ENCODE measurements at places on chromosomes 2 and 18.

- DNase-seq = no peak
These were observed 141.7 kb downstream of the OTX1 start for GRCh38 chr2:63192169-63192888.

DNA sequence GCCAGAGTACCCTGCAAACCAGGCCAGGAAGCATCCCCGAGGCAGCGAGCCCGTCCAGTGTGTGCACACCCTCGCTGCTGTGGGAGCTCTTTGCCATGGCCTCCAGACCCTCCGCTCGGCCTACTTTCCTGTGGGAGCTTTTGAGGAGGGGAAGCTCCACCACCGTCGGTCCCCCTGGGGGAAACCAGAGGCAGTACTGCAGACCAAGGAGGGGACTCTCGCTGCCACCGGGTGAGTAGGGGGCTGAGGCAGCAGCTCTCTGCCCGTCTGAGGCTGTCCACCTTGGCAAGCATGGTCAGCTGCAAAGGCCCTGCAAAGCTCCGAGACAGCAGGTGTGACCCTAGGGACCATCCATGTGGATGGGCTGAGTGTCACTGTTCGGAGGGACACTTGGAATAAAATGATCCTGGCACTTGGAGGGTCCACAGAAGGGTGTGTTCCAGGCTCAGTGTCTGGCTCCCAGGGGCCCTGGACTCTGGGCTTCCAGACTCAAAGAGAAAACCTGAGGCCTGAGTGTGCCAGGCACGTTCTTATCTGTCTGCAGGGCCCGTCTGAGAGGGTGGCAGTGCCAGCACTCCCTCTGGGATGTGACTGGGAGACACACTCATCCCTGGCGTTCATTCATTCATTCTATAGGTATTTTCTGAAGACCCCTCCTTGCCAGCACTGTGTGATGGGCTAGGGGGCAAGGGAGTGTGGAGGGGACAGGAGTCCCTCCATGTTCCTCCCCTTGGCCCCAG, 282.8 kb upstream of the HS6ST1 start:
- DNase-seq = no peak

GRCh38 chr2:112887964-112888749, 22.8 kb upstream of the IL37 start:
- no peak for DNase-seq

GRCh38 chr2:95346738-95347671, 49.9 kb downstream of the KCNIP3 start:
- DNase-seq = no peak

- no peak for DNase-seq
These were observed 13.9 kb upstream of the MAT2A start for GRCh38 chr2:85525029-85525428.

- DNase-seq = no peak
These were observed 213.8 kb downstream of the AFF3 start for GRCh38 chr2:99928470-99929053.

- DNase-seq = no peak
These were observed 22.3 kb downstream of the ATP8B1 start for GRCh38 chr18:57780706-57781347.

DNA sequence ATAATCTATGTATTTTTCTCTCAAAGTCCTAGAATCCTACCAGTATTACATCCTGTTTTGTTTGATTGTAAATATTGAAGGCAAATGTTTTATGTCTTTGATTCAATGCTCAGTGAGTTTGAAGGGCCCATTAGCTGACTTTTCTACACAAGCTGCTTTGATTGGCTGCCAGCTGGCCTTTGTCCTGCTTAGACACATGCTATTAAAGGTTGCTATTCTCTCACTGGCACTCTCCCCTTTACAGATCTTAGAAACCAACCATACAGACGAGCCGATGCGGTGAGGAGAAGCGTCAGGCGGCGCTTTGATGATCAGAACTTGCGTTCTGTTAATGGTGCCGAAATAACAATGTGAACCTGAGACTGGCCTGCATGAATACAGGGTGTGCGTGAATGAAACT, 69.7 kb downstream of the PRPF40A start:
- peak; percentile 67 for DNase-seq

DNA sequence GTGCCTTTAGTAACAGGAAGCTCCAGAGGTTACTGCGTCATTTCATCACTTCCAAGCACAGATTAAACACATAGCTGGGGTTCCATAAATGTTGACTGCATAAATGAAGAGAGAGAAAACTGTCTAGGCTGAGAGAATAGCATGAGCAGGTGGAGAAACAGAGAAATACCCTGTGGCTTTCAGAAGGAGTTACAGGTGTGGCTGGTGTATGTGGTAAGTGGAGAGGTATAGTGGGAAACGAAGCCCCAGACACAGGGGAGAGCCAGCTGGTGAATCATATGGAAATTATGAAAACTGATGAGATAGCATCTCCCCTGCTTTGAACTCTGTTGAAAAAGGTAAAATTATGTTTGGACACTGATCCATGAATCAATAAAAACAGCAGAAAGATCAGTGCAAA, 807.4 kb upstream of the POU3F3 start:
- DNase-seq = no peak

GRCh38 chr2:233793465-233794127, 15.5 kb downstream of the MROH2A start:
- DNase-seq = no peak

- DNase-seq = no peak
These were observed 10.1 kb upstream of the SULT1C4 start for GRCh38 chr2:108367561-108368175.

DNA sequence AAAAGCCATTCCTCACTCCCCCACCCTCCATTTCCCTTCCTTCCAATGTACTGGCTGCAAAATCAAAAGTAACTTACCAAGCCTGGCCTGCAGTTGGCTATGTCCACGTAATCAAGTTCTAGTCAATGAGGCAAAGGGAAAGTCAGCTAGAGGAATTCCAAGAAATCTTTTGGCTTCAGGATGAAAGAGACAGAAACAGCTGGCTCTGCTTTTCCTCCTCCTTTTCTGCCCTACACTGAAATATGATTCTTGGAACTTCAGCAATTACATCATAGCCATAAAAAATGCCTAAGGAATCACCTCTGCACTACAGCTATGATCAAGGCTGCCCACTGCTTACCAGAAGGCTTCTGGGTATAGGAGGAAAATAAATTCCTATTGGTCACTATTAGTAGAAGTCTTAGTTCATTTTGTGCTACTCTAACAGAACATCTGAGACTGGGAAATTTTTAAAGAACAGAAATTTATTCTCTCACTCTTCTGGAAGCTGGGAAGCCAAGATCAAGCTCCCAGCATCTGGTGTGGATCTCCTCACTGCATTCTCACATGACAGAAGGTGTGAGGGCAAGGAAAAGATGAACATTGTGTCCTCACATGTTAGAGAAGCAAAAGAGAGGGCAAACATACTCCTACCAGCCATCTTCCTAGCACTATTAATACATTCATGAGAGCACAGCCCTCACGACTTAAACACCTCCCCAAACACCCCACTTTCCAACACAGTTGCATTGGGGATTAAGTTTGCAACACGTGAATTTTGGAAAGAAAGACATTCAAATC, 219.9 kb downstream of the TMX3 start:
- no peak for DNase-seq

DNA sequence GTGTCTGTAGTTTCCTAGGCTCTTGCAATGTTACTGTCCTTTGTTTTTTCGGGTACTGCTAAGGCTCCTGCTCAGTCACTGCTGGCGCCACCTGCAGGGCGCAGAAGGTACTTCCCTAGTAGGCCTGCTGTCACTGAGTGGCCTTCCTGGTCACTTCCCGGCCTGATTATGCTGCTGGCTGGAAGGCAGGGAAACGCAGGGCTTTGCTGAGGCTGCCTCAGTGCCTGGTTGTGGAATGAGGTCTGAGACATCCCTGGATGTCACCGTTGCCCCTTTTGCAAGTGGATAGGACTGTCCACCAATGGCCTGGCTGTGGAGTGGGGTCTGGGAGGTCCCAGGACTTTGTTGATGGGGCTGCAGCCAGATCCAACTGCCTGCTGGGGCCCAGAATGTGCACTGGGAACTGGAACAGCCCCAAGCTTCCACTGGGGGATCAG, 13.1 kb downstream of the DAW1 start:
- DNase-seq = peak; percentile 8

GRCh38 chr2:241985986-241986329, 116.4 kb downstream of the RTP5 start:
- DNase-seq = no peak

DNA sequence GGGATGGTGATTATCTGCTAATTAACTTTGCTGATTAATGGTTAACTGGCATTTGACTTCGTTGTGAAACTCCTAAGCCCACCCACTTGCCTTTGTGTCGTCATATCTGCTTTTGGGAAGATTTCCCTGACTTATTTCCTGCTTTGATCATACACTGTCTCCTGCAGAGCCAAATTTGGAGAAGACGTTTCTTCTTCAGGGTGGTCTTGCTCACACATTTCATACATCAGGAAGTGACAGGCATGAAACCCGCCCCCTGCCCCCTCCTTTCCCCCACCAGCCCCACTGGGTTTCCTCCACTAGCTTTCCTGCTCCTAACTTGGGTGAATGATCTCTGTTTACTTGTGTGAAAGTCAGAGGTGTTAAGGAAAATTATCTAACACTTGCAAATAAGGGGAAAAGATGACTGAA, 300.1 kb downstream of the TSN start:
- no peak for DNase-seq

GRCh38 chr18:13206301-13206700, 12.3 kb upstream of the LDLRAD4 start:
- no peak for DNase-seq

DNA sequence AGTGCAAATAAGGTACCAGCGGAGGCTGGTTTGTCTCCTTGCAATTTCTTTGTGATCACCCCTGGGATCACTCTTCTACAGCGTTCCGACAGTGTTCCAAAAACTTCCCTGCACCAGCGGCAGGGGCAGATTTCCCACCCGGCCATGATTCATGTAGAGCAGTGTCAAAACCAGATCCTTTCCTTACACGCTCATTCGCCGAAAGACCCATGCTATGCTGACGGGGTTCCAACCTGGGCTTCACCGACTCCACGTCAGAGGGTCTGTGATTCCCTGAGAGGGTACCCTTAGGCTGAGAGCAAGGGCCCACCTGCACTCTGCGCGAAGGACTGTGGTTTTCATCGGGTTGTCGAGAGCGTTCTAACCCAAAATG, 423 bp upstream of the TTC27 start:
- no peak for DNase-seq

- DNase-seq = no peak
These were observed 10.2 kb downstream of the MLPH start for GRCh38 chr2:237497009-237497837.

DNA sequence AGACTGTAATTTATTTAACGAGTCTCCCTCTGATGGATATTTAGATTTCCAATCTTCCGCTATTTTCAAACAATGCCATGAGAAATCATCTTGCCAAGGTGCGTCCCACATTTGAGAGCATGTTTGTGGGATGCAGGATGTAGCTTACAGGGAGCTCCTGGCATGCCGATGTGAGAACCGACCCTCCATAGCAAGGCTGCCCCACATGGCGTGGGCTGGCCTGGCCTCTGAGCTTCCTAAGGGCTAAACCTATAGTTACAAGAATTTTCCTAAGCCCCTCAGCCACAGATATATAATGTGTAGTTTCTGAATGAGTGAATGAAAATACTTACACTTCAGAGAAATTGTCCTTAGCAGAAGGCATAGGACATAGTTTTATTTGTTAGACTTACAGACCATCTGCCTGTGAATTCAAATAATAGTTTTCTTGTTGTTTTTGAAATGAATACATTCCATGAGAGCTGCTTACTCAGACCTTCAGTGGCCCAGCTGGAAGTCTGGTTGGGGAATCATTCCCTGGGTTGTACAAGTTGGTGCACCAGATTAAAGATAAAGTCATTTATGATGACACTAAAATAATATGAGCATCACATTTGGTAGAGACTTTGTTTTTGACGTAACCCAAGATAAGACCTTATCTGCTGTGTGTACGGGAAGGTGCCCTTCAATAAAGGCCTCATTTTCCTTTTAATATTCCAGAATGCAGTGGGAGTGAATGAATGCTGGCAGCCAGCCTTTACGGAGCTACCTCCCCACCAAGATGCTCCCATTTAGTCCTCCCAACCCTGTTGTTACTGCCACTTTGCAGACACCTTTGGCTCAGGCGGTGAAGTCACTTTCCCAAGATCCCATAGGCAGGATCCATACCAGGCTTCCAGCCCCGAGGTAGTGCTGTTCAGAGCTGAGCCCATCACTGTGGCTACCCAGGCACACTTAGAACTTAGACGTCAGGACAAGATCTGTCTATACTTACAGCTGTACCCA, 107.1 kb downstream of the GLI2 start:
- DNase-seq = no peak

- DNase-seq = no peak
These were observed 42.2 kb upstream of the CD28 start for GRCh38 chr2:203664029-203664755.
